ENCODE measurements at places on chromosomes 11 and 22.

- DNase-seq = no peak
Observed at GRCh38 chr11:107564877-107565218, 687 bp downstream of the ALKBH8 start.

- DNase-seq = no peak
Observed at GRCh38 chr11:69048031-69048693, 570 bp upstream of the TPCN2 start.

GRCh38 chr11:101082813-101083212 lies 46.8 kb downstream of the PGR start:
- no peak for DNase-seq

- no peak for DNase-seq
Observed at GRCh38 chr22:29703569-29704195, 16.1 kb upstream of the CABP7 start.

- no peak for DNase-seq
Observed at GRCh38 chr22:37193629-37194191, 5.7 kb upstream of the C1QTNF6 start.

DNA sequence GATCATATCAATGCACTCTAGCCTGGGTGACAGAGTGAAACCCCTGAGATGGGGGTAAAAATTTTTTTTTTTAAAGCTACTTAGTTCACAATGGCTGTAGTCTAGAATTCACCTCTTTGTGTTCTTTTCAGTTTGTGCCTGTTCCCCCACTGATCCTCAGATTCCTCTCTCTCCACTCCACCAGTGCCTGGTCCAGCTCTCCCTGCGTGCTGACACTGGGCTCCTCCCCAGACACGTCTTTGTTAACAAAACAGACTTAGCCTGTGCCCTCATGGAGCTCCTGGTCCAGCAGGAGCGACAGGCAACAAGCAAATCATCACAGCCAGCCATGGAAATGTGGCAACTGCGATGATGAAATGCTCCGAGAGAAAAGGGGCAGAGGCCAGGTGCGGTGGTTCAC lies 34.0 kb downstream of the IFT27 start:
- DNase-seq = no peak

DNA sequence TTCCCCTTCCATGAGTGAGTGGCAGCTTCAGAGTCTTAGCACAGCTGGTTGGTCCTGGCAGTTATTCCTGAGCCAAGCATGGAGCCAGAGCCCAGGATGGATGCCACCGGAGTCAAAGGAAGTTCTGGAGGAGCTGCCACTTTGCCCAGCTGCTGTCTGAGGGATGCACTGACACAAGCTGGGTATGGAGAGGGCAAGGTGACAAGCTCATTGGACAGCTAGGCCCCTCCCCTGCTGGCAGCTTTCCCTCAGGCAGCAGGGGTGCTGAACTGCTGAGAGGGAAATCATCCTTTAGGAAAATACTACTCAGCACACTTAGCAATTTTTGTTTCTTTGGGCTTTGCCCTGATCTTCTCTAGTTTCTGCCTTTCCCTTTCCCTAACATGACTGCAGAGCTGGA lies 99.3 kb upstream of the SESN3 start:
- no peak for DNase-seq

DNA sequence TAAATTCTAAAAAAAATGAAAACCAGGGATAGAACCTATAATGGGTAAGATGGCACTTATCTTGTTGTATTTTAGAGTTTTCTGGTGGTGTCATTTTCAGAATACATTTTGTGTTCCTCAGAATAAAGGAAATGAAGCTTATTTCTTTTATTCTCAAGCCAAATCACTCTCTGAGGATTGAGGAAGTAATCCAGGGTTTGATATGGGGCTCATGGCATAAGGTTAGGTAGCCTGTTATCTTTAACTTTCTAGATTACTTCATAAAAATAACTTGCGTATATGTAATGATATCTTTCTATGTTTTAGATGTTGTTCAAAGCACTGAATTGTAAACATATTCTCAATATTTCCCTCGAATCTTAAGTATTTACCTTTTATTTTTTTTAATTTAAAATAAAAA lies 33.5 kb downstream of the PDE3B start:
- DNase-seq = no peak

DNA sequence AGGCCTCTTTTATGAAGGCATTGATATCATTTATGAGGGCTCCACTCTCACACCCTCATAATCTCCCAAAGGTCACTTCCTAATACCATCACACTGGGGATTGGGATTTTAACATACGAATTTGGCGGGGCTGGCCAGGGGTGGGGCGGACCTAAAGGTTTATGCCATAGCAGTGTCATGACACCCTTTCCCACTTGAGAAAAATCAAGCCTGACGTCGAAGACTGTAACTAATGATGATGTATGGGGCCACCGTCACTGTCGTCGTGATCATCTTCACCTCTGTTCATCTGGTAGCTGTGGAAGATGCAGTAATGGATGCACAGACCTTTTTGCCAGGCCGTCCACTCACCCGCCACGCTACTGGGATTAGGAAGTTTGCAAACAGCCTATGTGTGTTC lies 912.1 kb downstream of the TBC1D22A start:
- DNase-seq = no peak

DNA sequence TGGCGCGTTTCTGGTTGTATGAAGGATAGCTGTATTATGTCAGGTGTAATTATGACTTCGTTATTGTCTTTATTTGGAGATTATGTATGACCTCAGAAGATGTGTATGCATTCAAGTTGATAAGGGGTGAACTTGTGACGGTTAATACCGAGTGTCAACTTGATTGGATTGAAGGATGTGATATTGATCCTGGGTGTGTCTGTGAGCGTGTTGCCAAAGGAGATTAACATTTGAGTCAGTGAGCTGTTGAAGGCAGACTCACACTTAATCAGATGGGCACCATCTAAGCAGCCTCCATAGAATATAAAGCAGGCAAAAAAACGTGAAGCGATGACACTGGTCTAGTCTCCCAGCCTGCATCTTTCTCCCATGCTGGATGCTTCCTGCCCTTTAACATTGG lies 15.3 kb upstream of the CD82 start:
- no peak for DNase-seq

DNA sequence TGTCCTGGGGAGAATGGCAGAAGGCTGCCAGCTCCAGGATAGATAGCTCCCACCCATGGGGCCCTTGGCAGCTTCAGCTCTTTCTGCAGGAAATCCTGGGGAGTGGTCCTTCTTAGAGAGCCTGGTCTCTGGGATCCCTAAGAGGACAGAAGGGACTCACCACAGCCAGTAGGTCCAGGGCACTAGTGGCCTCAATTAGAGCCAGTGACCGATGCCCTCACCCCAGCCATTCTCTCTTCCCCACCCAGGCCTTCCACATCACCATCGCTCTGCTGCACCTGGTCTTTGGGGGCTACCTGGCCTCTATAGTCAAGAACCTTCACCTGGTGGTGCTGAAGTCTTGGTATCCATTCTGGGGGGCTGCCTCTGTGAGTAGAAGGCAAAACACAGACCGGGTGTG lies 5.6 kb downstream of the MS4A10 start:
- no peak for DNase-seq

GRCh38 chr11:134070342-134070845 lies 1.5 kb downstream of the JAM3 start:
- no peak for DNase-seq

- no peak for DNase-seq
Observed at GRCh38 chr22:20808844-20809243, 34.9 kb downstream of the SERPIND1 start.

DNA sequence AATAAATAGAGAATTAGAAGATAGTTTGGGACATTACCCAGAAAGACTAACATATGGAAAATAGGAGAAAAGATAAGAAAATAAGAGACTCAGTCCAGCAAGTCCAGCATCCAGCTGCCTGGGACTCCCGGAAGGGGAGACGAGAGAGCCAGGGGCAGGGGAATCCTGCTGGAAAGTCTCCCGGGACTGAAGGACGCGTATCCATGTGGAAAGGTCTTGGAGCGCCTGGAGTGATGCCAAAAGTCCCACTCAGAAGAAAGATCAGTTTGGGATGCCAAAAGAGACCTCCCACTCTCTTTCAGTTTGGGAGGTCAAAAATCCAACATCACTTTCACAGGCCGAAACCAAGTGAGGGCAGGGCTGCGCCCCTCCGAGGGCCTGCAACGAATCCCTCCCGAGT lies 30.7 kb downstream of the LRFN4 start:
- no peak for DNase-seq

DNA sequence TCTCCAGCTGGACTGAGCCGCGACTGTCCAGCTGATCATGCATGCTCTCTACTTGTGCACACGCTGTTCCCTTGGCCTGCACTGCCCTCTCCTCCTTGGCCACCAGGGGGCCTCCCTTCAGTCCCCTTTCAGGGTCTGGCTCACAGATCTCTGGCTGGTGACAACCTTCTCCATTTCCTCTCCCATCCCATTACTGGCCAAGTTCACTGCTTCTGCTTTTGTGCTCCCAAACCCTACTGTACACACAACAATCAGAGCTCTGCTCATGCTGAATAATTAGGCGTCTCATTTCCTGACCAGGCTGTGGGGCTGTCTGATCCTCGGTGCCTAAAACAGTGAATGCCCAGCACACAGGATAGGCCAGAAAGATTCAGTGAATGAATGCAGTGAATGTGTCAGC lies 224.0 kb upstream of the NARS2 start:
- DNase-seq = no peak

GRCh38 chr22:46367707-46368191 lies 32.2 kb downstream of the TRMU start:
- peak; percentile 75 for DNase-seq

DNA sequence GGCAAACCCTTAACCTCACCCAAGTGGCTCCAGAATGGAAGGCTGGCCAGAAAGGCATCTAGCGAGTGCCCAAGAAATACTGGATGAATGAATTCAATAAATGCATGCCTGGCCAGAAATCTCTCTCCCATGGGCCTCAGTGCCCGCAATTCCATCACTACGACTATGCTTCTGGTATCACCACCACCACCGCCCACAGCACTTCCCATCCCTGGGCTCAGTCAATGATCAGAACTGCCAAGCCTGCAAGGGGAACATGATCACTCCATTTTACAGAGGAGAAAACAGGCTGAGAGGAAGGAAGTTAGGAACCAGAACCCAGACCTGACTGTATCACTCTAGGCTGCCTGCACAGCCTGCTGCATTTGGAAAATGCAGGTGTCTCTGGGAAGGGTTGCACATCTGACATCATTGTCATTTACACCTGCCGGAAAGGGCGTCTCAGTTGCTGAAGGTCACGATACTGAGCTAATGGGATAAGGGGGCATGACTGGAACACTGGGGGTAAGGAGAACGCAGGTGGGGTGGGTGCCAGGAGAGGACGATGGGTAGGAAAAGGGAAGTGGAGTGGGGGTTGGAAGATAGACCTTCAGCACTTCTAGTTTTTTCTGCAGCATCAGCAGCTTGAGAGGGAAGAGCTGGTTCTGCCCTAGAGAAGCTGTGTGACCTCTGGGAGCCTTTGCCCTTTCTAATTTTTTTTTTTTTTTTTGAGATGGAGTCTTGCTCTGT lies 3.2 kb downstream of the GPR152 start:
- DNase-seq = no peak

DNA sequence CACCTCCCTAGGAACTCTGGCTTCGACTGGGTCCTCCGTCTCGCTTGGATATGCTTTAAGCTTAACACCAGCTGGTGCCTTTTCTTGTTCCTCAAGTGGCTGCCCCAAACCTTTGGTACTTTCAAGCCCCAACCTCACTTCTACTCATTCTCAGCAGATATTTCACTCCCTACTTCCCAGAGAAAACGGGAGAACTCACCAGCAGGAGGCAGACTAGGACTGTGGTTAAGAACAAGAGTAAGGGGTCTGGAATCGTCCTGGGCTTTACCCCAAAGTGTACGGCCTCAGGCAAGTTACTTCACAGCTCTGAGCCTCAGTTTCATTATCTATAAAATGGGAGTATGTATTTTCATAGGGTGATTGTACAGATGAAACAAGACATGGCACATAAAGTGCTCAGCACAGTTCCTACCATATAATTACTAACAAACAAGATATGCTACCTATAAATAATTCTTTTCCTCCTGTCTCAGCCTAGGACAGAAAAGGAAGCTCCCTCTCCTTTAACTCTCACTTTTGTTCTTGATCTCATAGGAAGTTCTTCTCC lies 37.8 kb downstream of the PAMR1 start:
- no peak for DNase-seq

GRCh38 chr11:133927690-133928627 lies 28.8 kb downstream of the IGSF9B start:
- DNase-seq = peak; percentile 68
